MV-4-11 (cell line): ENCODE measurements at places on chromosomes 1 and 21.
A peak's percentile ranks its signal among the peaks of the same experiment; 100 is the strongest.

GRCh38 chr1:21541835-21542234, 32.6 kb downstream of the ALPL start:
- DNase-seq = no peak

- peak; percentile 83 for DNase-seq
These were observed 37.0 kb upstream of the ENAH start for GRCh38 chr1:225689882-225690459.

DNA sequence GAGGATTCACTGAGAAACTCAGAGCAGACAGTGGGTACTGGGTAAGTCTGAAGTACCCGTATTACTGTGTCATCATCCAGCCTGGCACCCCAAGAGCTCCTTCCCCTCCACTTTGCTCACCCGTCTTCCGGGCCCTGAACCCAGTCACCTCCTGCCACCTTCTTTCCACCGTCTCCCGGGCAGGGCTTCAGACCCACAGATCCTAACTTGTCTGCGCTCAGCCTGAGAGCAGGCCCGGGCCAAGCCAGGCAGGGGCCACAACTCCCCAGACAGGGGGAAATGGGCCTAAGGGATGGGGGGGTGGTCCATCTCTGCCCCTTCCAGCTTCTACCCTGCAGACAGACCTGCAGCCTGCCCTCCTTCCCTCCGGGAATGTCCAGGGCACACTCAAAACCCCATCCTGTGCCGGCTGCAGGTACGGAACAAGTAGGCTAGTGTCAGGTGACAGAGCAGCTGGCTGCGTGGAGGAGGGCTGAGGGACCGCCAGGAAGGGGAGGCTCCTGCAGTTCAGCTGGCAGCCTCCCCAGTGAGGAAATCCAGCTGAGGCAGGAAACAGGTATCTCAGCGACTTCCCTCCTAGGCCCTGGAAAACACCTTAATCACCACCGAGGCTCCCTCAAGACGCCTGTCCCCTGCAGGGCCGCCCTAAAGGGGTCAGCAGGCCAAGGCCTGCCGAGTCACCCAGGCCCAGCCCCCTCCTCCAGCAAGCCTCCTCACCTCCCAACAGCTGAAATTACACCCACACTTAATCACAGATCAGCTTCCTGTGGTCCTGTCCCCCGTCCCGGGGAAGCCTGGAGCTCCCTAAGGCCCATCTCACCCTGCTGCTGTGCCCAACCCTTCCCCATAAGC, 3.5 kb downstream of the HSPG2 start:
- no peak for DNase-seq

DNA sequence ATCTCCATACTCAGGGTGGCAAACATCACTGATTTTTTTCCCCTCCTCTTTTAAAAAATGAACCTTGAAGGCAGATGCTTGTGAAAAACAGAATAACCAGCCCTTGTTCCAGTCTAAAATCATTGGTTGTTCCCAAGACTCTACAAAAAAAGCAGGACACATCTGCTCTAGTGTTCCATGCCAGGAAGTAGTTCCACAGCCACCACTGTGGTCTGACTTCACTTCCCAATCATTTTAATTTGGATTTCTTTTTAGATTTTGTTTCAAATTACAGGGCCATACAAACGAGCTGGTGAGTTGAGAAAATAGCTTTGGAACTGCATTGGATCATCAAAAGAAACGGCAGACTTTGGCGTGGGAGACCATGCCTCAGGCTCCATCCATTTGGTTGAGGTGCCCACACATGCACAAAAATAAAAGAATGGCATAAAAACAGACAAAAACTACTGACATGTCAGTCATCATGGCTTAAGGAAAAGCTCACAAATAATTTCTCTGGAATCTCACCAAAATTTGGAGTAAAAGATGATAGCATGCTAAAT, 210.0 kb downstream of the GABPA start:
- no peak for DNase-seq

DNA sequence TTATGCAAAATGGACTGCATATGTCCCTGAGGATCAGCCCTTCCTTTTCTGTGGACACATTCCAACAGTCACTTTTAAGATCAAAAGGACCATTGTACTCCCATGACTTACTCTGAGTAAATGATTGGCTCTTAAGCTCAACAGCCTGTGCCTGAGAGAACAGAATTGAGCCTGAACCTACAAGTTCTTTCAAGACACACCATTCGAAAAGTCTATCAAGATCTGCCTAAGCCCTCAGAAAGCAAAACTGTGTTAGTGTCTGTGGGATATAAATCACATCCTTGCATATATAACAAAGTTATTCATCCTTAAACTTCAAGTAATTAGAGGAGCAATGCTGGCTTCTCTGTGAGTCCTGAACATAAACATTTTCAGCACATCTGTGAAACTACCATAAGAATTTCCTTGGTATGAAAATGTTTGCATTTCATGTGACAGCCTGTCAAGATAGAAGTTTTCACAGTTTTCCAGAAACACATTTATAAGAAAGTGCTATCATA, 41.6 kb downstream of the PCNX2 start:
- no peak for DNase-seq

DNA sequence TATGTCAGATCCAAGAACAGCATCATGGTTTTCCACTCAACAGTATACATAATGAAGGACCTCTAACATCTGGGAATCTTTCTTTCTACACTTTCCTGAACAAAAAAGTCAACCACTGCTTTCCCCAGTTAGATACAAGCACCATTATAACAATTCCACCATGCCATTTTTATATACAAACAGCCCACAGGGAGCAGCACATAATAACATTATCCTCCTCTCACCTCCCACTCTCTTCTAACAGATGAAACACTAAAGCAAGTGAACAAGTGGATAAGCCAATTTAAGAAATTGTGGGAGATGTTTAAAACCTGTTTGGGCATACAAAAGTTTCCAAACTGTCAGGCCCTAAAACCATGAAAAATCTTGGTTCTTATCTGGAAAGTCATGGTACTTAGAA, 29.4 kb upstream of the PRRC2C start:
- no peak for DNase-seq

- no peak for DNase-seq
These were observed 177.9 kb downstream of the PGBD5 start for GRCh38 chr1:230248016-230248888.

DNA sequence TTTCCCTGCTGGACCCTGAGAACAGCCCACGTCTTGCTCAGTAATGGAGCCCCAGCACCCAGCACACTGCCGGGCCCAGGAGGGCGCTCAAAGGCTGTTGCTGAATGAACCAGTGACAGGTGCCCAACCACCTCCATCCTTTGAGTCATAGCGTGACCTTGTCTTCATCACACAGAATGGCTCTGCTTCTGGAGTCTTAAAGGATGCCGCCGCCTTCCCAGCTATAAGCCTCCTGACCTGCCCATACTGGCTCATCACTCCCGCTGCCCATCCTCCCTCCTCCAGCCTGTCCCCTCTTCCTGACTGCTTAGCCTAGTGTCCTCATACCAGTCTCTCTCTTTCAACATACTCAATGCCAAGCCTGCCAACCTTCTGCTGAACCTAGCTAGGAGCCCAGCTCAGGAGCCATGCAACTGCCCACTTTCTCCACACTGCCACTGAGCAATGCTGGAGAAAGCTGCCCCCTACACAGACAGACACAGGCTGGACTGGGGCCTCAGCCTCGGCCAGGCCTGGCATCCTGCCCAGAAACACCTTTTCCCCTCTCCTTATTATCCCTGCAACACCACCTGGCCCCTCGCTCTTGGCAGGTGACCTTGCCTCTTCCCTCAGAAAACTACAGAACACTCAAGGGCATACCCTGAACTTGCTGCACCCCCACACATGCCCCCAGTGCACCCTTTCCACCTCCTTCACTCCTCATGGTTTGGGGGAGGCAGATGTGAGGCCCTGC, 14.1 kb downstream of the TTC39A start:
- no peak for DNase-seq

DNA sequence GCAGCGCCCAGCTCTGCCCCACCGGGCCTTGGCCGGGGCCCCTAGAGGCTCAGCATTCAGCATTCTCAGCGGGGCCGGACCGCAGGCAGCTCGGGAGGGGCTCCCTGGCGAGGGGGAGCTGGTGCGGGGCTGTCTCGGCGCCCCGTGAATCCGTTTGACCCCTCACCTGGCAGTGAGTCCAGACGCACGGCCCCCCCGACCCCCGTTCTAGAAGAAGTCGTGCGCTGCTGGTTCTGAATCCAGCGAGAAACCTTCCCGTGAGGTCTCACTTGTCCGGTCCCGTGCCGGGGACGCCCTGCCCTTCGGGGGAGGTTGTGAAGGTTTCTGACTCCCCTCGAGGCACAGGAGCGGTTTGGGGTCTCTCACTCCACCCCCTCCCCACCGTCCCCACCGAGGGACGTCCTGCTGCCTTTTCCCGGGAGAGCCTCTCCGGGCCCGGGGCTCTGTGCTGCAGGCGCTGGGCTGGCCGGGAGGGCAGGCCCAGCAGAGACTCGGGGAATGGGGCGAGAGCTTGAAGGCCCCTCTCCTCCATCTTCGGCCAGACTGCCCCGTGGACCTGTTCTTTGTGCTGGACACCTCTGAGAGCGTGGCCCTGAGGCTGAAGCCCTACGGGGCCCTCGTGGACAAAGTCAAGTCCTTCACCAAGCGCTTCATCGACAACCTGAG, 655 bp downstream of the COL6A1 start:
- no peak for DNase-seq

DNA sequence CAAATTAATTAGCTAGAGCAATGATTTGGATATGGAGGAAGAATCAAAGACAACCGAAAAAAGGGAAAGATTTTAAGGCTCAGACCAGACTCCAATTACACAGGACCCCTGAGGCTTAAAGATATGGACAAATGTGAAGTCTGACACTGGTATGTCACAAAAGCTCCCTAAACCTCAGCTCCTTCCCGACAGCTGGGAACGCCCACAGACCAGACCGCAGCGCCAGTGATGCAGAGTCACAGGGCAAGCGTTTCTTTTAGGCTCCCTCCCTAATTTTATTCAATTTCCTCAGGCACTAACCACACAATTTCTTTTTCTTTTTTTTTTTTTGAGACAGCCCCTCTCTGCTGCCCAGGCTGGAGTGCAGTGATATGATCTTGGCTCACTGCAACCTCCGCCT, 40.2 kb downstream of the NID1 start:
- DNase-seq = peak; percentile 73

DNA sequence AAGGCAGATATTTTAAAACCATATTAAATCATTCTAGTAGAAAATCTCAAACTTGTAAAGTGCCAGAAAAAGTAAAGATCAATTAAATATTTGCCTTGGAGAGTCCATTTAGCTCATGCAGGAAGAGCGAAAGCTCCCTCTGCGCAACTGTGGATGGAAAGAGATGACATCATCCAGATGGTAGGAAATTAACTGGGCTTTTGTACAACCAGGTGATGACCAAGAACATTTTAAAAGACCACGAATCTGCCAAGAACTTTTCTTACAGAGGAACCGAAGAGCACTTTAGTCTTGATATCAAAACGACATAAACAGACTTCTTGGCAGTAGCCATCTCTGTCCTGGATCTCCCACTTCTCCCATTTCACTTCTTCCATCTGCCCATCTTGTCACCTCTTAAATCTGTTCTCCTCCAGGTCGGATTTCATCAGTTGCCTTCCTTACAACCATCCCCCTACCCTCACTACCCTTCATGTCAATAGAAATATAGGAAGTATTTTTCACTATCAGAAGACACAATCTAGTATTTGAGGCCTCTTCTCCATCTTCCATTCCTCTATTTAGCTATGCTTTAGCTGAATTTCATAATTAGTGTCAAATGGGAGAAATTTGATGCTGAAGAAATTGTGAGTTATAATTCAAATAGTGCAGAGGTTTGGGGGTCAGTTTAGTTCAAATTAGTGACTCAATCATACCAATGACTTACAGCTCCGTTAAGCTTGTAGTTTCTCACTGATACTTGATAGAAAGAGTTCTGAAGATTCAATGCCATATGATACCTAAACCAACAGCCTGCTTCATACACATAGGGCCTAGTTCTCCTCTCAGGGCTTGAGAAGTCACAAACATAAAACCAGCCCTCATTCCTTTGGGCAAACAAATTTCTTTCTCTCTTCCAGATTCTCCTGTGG, 22.0 kb upstream of the DNASE2B start:
- no peak for DNase-seq

GRCh38 chr1:13918862-13919261, 218.9 kb downstream of the PRDM2 start:
- DNase-seq = no peak

GRCh38 chr1:32894681-32895080, 6.5 kb downstream of the TMEM54 start:
- DNase-seq = no peak
